IPS DF 6.9 (cell line): ENCODE measurements at places on chromosomes 1 and 21.

- peak; percentile 31 for DNase-seq
Observed at GRCh38 chr1:50308878-50309277, 114.4 kb downstream of the DMRTA2 start.

- DNase-seq, result no peak
Observed at GRCh38 chr1:27862671-27863537, 9.4 kb upstream of the THEMIS2 start.

GRCh38 chr1:7299329-7299799, 471.7 kb upstream of the VAMP3 start:
- no peak for DNase-seq

- no peak for DNase-seq
Observed at GRCh38 chr1:46804926-46805325, 6.1 kb downstream of the CYP4B1 start.

- DNase-seq, result no peak
Observed at GRCh38 chr21:15433091-15433490, 296.7 kb upstream of the USP25 start.
